Aortic smooth muscle cell (primary cell): ENCODE measurements at places on chromosomes 1 and 21. TPM values are rescaled to one million over a fixed set of nuclear protein-coding genes. Genes with fewer than 3 reads are reported as not detected.

NVL gene
- total RNA-seq, result 17.7 and 18.3 TPM in 2 replicates

EDN2 gene
- total RNA-seq, result not detected in 2 replicates

EXO5 gene
- total RNA-seq, result 9.3 and 9.4 TPM in 2 replicates

PLA2G5 gene
- total RNA-seq, result 3.9 and 4.5 TPM in 2 replicates

GOLT1A gene
- total RNA-seq, result not detected in 2 replicates

SCYL3 gene
- 8.9 and 9.6 TPM in 2 replicates for total RNA-seq

ATAD3C gene
- 0.56 and 0.66 TPM in 2 replicates for total RNA-seq
